ENCODE measurements at places on chromosomes 3 and 15. TPM values are rescaled to one million over a fixed set of nuclear protein-coding genes. Genes with fewer than 3 reads are reported as not detected.

Gene CFAP91
- total RNA-seq = 2.1 TPM

Gene DCBLD2
- total RNA-seq = 42.6 TPM

GRCh38 chr3:155753038-155753639 is 8.3 kb upstream of the PLCH1 start:
- DNase-seq = no peak

DNA sequence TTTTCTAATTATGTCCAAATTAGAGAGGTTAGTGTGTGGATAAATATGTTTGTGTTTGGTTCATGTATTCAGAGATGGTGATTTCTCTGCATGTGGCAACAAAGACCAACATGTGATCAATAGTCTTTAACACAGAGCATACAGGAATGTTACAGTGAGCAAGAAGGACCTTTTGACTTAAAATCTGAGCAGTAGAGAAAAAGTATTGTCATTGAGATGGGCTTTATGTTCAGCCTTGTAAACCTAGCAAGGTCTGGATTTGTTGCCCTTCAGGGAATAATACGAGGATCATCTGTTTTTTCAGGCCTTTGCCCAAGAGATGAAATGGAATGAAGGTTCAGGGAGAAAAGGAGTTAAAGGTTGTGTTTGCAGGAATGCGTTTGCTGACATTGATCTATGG is 161.8 kb upstream of the NECTIN3 start:
- no peak for DNase-seq

All from tongue (tissue), 3 donors.